ENCODE measurements at places on chromosomes 13 and 19.

DNA sequence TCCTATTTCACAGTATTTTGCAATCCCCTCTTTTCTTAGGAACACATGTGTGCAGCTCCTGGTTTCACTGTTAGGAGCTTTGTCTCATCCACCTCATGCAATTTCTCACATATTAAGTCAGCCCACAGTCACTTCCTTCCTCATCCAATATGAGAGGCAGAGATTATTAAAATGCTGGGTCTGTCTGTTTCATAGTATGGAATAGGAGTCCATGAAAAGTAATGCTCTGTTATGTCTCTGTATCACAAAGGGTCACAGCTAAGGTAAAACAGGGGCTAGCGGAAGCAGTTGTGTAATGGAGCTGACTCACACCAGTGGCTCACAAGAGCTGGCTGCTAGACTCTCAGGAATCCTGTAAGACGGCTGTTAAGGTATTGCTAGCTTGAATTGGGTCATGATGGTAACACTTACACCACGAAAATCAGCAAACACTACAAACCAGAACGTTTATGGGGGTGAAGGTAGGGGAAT is 216.5 kb downstream of the EFNB2 start:
- DNase-seq = no peak

GRCh38 chr13:98443800-98444325 is 133.0 kb downstream of the STK24 start:
- no peak for DNase-seq

GRCh38 chr19:43820098-43820883 is 6.8 kb upstream of the ZNF283 start:
- DNase-seq = no peak

DNA sequence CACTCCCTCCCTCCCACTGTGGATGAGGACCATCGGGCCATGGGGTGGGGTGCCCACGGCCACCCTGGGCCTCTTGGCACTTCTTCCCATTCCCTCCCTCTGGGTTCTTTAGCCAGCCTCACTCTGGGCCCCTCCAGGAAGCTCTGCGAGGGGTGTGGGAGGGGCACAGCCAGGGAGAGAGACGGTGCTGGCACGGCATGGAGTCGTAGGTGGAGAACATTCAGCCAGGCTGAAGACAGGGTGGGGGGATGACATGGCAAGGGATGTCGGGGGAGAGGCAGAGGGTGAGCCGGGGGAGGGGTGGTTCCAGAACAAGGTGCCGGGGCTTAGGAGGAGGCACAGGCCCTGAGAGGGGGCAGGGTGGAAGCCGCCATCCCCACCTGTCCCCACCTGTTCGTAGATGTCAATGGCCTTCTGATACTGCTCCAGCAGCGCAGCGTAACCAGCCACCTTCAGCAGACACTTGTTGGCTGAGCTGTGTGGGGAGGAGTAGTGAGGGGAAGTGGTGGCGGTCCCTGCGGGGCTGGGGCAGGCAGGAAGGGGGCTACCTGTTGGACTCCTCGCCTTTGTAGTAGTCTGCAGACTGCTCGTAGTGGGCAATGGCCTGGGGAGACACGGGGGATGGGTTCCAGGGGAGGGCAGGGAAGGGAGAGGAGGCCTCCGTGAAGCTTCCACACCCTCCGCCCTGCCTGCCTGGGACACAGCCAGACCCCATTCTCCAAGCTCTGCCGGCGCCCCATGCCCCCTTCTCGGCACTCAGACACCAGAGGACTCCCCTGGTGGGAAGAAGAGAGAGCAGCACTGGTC is 8.8 kb upstream of the KPTN start:
- DNase-seq = no peak

DNA sequence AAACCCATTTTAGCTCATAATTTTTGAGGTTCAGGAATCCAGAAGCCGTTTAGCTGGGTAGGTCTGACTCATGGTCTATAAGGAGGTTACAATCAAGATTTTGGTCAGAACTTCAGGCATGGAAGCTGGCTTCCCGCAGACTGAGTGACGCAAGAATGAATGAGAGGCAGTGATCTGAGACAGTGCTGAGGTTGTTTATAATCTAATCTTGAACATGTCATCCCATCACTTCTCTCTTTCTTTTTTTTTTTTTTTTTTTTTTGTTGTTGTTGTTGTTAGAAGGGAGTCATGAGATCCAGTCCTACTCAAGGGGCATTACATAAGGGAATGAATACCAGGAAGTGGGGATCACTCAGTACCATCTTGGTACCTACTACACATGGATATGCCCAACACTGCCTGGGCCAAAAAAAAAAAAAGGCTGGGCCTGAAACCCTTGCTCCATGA is 217.4 kb downstream of the DLEU7 start:
- no peak for DNase-seq

DNA sequence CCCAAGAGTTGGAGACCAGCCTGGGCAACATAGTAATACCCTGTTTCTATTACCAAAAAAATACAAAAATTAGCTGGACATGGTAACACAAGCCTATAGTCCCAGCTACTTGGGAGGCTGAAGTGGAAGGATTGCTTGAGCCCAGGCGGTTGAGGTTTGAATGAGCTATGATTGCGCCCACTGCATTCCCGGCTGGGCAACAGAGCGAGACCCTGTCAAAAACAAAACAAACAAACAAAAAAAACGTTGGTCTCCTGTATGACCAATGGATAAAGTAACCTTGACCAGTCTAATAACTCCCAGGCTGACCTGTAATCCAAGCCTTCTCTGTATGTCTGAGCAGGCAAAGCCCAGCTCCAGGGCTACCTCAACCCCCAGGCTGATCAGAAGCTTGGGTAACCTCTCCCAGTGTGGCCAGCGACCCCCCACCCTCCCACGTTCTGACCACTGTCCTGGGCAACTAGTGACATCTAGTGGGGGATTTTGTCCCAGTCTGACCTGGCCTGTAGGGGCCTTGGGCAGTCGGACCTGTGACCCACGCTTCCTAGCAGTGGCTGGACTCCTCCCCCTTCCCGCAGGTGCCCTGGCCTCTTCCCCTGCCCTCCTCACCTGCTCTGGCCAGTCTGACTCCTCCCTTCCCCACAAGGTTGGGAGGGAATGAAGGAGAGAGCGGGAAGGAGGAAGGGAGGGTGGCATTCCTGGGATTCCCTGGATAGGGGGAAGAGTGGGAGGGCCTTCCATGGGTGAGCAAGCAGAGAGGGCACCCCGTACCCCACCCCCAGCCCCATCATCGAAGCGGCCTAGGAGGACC is 1.0 kb upstream of the BCAM start:
- no peak for DNase-seq

GRCh38 chr13:94537740-94538630 is 58.0 kb downstream of the TGDS start:
- DNase-seq = no peak

DNA sequence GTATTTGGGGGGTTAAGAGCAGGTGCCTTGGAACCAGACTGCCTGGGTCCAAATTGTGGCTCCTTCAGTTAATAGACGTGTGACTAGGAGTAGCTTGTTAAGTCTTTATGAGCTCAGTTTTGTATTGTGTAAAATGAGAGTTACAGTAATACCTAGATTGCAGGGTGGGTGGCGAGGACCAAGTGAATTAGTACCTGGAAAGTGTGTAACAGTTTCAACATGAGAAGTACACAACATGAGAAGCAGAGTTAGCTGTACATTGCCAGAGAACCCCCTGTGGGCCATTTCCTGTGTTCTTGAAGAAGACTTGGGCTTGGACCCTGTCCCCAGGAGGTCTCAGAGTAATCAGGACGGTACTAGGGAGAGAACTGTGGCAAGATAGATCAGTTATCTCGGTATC is 36.8 kb downstream of the PPP2R1A start:
- no peak for DNase-seq

GRCh38 chr13:106683179-106683578 is 115.2 kb upstream of the ARGLU1 start:
- no peak for DNase-seq

DNA sequence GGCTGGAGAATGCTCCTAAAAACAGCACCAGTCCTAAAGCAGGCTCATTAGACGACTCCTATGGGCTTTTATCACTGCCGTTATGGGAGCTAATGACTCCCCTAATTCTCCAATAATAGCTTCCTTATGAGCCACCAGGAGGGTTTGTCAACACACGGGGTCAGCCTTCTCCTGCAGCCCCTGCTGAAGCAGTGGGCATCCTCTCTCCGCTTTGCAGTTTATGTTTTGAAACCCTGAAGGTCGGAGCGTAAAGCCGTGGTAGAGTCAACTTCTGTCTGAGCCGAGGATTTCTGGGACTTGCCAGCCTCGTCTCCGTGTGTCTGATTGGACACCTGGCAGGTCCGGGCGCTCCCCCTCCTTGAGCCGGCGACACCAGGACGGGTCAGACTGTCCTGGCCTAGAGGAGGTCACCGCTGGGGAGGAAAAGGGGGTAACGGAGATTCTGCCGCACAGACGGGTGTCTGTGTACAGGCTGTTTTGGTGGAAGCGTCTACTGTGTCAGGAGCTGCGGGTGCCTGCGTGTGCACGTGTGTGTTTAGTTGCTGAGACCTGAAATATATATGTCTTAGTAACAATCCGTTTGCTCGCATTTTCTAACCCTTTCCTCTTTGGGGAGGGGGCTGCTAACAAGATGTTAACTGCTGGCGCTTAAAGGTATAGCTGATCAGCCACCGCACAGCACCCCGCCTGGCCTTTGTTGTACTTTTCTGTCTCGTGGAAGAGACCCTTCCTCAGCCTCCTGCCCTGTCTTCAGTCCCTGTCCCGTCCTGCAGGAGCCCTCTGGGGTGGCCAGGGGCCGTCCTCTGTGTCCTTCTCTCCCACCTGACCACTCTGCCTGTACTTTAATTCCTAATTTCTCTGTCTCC is 1.9 kb downstream of the KDM4B start:
- DNase-seq = no peak

DNA sequence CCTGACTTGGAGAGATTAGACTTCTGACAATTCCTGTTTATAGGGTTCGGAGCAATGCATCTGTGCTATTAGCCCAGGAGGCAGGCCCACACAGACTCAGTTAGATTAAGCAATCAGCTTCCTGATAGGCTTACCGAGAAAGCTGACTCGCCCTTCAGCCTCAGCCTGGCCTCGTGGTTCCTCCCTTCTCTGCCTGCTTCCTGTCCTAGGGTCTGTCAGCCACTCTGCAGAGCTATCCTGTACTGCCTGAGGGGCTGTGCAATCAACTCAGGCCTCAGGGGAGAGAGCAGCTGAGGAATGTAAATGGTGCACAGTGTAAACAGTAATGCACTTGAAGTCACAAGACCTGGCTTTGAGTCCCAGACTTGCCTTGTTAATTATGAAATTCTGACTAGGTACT is 30.7 kb downstream of the HTR2A start:
- DNase-seq = no peak

GRCh38 chr13:113122550-113123225 is at the start of gene F10:
F10 (plus strand) TSS chr13:113122799; CDS start chr13:113122856, 57 bp downstream.
- no peak for DNase-seq

DNA sequence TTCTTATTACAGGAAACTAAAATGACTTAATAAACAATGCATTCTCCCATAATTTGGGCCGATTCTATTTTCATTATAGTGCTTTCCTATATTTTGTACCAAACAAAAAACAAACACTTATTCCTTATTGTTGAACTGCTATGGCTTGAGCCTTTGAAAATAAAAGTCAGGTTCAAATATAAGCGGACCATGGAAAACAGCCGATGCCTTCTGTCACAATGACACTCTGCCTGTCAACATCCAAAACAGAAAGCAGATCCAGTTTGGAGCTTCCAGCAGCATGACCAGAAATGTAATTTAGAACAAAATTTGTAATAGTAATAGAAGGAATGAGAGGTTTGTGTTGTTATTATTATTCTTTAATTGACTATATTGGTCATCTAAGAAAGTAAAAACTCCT is 194.5 kb downstream of the LHFPL6 start:
- no peak for DNase-seq

DNA sequence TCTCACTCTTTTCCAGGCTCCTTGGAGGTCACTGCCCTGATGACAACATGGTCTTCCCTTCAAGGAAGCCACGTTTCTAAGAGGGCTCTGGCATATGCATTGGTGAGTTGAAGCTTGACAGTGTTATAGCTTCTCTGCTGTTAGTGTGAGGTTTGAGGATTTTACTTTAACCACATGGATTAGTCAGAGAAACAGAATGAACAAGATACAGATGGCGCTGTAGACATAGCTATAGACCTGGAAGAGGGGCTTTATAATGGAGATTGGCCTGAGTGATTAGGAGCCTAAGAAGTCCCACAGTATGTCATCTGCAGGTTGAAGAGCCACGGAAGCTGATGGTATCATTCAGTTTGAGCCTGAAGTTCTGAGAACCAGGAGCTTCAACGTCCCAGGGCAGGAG is 18.4 kb upstream of the URI1 start:
- no peak for DNase-seq

DNA sequence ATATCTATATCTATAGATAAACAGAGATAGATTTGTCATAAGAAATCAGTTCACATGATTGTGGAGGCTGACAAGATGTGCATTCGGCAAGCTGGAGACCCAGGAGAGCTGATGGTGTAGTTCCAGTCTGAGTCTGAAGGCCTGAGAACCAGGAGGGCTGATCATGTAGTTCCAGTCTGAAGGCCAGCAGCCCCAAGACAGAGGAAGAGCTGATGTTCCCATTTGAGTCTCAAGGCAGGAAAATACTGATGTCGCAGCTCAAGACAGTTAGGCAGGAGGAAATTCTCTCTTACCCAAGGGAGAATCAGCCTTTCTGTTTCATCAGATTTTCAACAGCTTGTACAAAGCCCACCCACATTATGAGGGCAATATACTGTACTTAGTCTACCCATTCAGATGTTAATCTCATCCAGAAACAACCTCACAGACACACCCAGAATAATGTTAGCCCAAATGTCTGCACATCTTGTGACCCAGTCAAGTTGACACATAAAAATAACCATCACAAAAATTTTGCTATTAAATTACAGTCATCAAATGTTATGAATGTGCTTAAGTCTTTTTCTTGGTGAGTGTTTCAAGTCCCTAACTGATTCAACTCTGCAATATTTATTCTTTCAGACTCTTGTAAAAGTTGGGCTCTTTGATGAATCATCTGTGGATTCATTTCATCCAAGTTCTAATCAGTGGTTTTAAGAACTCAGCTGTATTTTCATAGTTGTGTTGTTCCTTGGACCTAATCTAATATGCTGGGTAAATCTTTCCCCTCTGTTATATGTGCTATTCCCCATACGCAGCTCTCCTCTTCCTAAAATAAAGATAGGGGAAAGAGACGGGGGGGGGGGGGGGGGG is 22.7 kb upstream of the LRCH1 start:
- no peak for DNase-seq

GRCh38 chr13:41931337-41931736 is 29.6 kb downstream of the VWA8 start:
- DNase-seq = no peak

DNA sequence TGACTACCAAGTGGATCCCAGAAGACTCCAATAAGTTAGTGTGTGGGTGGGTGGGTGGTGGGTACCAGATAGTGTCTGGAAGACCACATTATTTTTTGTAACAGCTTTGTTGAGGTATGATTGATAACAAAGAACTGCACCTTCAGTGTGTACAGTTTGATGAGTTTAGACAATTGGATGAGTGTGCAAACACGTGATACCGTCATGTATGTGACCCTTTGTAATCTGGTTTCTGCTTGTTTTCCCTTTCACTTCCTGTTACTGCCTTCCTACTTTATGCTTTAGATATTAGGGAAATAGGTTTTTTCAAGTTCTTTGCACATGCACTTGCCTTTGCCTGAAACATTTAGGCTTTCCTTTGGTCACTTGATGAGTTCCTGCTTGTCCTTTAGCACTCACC is 8.5 kb downstream of the RPL21 start:
- DNase-seq = no peak

- DNase-seq = no peak
These were observed 506.7 kb upstream of the PCDH9 start for GRCh38 chr13:67736646-67737420.

Data from cortex of kidney (tissue), 1 donor.